ENCODE measurements at places on chromosomes 5 and 9.

DNA sequence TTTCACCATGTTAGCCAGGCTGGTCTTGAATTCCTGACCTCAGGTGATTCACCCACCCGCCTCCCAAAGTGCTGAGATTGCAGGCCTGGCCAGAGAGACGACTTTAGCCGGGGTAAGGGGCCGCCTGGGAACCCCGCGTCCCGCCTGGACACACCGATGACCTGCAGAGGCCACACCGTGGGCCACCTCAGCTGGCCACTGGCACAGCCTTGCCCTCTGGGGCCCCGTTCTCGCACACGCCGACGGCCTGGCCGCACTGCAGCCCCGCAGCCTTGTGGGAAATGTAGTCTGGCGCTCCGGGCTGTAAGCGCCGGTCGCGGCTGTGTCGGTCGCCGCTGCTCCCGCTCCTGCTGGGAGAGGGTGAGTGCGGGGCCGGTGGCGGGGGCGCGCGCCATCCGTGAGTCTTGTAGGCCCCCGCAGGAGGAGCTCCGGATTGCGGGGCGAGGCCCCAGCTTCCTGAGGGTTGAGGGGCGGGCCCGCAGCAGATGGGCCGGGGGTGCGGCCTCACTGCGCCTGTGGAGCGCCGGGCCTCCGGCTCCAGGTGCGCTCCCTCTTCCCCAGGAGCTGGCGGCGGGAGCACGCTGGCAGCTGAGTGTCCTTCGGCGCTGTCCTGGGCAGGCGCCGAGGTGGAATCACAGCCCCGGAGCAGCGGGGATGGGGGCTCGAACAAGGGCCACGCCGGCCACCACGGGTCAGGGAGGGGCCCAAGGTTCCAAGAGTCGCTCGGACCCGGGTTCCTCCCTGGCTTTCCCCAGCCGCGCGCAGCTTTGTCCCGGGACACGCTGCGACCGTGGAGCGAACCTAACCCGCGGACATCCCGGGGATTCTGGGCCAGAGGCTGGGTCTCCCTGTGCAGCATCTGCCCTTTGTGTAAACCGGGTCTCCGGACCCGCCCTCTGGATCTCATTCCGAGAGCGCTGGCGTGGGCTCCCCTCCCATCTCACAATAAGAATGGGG lies at the start of gene ZFP2:
Gene ZFP2 (plus strand): TSS at position 299 of the 957 bp plus-strand sequence. CDS start 35,401 bp downstream, outside the sequence.
- peak; percentile 36 for DNase-seq

GRCh38 chr5:4480528-4481349 lies 659.4 kb upstream of the ADAMTS16 start:
- no peak for DNase-seq

- peak; percentile 77 for DNase-seq
Measured at GRCh38 chr5:147223948-147224791, 10.7 kb upstream of the STK32A start.

- no peak for DNase-seq
Measured at GRCh38 chr9:129811967-129812363, 9.0 kb downstream of the TOR1B start.

DNA sequence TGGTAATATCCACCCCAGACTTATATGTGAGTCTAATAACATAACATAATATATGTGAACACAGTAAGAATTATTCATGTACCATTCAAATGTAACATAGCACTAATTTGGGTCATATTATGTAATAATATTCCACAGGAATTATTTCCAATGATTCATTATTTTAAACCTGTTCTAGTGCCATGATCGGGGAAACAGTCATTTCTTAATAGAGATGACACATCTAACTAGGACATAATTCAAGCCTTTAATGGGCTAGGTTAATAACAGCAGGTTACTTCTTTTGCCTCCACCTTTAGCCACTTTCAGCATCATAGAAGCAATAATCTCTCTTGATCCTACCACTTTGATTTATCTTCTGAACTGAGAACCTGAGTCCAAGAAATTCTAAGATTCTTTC lies 12.3 kb downstream of the SPINK9 start:
- DNase-seq = no peak

DNA sequence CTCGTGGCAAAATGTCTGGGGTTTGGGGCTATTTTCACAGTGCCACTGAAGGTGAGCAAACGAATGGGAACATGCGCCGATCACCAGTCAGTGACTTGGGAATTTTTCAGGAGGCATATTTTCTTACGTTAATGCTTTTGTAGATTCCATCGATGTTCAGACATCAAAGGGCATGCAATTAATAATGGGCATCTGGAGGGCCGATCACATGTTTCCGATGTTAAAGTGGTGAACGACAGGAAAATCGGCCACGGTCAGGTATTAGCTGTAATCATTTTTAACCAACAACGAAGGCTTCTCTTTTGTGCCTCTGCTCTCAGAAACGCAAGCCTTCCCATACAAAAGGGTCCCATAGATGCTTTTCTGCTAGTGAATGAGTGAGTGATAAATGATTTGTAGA lies 155.0 kb upstream of the PITX1 start:
- DNase-seq = no peak

- DNase-seq = peak; percentile 58
Measured at GRCh38 chr5:57693488-57694305, 211.1 kb upstream of the ACTBL2 start.

GRCh38 chr5:131745703-131746102 lies 51.1 kb downstream of the FNIP1 start:
- no peak for DNase-seq

DNA sequence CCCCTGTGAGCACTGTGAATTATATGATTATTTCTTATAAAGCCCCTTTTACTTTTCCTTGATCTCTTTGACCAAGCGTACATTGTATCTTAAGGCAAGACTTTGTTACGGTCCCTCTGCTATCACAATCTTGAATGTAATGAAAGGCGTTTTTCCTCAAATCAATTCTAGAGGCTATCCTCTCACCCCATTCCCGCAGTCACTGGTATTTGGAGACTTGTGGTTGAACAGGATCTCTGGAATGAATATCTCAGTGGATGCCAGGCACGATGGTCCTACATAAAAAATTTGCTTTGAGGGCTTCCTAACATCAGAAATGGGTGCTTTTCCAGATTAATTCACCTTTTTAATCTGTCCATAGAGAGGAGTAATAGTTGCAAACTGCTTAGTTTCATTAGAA lies 151.4 kb upstream of the PAPPA start:
- no peak for DNase-seq

DNA sequence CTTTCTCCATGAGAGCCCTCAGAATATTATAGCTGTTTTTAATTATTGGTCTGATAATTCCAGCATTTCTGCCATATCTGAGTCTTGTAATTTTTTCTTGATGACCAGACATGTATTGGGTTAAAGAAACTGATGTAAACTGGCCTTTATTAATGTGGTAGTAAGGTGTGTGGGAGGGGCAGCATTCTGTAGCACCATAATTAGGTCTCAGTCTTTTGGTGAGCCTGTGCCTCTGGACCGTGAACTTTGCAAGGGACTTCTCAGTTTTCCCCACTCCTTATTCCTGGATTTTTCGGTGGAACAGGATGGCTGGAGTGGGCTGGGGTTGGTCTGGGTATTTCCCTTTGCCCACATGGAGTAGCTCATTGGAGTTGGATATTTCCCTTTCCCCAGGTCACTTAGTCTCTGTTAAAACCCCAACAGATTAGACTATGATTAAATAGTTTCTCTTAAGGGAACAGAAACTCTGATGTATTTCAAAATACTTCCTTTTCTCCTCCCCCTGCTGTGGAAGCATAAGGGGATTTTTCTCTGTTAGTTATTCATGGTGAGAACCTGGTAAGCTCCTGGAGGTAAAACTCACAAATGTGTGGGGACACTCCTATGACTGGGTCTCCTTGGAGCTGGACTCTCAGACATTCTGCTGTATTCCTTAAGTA lies 52.4 kb downstream of the FSD1L start:
- peak; percentile 2 for DNase-seq

GRCh38 chr9:4581861-4582565 lies 80.1 kb upstream of the PLPP6 start:
- DNase-seq = peak; percentile 32

DNA sequence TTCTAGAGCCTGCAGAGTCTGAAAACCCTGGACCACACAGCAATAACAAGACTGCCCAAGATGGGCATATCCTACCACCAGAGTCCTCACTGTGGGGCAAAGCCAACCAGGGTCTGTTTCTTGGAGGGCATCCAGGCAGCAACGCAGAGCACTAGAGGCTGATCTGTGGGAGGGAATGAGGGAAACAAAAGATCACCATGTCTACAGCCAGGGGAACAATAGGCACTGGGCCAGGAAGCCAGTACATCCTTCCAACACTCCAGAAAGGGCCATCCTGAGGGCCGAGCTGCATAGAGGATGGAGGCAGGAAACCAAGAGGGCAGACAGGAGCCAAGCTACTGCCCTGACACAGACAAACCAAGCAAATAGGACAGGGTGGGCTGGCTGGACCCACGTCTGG lies 416.1 kb upstream of the IRX4 start:
- no peak for DNase-seq

- peak; percentile 100 for DNase-seq
Measured at GRCh38 chr9:100428871-100429654, 2.1 kb downstream of the MSANTD3 start.

- DNase-seq = peak; percentile 61
Measured at GRCh38 chr5:134245101-134245604, 19.3 kb upstream of the PPP2CA start.

GRCh38 chr5:124474528-124475215 lies 271.8 kb downstream of the ZNF608 start:
- peak; percentile 8 for DNase-seq

DNA sequence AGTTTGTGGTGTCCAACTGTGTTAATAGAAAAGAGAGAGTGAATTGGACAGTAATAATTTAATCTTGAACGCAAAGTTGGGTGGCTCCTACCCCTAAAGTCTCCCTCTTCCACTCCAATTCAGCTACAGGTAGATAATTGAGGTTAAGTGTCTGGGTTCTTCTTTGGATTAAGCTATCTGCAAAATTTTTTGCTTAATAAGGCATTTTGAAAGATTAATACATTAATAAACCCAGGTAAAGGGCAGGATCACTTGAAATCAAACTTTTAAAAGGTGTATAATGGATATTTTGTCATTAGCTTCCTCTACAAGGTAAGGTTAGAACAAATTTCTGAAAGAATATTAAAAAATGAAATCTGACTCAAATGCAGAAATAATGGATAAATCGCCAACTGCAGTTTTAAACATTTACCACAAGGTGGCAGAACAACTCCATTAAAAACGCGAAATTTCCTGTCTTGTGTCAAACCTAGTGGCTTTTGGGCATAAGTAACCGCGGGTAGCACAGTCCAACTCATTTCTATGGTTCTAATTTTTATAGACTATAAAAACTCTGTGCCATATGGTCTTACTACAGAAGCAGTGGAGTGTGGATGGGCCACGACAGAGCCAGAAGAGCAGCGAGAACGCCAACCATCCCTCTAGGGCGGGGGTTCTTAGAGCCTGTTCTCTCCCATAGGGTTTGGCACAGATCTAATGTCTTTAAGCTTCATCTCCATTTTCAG lies 276.5 kb downstream of the ARHGEF28 start:
- DNase-seq = peak; percentile 85

DNA sequence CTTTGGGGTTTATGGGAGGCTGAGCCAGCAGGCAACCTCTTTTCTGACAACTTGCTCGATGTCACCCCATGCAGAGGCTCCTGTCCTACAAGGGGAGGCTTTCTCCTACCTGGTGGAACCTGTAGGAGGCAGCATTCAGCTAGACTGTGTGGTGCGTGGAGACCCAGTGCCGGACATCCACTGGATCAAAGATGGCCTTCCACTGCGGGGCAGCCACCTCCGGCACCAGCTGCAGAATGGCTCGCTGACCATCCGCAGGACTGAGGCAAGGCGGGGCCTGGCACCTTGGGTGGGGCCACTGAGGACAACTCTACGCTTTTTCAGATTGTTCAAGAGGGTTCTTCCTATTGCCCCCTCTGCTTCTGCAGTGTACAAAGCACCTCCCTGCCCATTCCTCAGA lies 36.1 kb upstream of the ASS1 start:
- no peak for DNase-seq

DNA sequence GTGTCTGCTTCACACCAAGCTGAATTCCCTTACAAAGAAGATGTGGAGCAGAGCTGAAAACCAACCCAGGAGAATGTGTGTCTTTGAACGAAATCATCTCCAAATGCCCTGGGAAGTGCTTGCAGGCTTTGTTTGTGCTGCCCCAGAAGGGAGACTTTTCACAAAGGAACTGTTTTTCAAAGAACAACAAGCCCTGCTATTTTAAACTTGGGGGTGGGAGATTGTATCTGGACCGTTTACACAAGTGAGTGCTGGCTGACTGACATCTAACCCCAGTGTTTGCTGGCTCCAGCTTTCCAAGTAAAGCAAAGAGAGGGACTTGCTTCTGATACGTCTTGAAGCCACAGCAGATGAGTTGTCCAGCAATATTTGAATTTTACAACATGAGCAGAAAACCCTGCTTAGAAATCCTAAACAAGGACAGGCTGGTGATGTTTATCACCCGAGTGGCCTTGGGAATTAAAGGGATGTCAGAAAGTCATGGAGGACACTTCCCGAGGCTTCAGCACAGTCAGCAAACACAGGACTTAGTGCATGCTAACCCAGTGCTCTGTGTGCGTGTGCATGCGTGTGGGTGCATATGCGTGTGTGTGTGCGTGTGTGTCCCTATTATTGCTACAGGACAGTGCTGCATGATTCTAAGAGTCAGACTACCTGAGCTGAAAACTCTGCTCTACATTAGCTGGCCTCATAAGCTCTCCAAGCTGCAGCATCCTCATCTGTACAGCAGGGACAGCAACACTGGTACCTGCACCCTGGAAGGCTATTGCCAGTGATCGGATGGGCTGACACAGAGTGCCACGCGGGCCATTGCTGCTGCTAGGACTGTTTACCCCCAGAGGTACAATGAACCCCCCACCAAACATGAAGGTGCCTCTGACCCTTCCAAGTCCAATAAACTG lies 1.4 kb downstream of the ADAMTS12 start:
- DNase-seq = peak; percentile 41

DNA sequence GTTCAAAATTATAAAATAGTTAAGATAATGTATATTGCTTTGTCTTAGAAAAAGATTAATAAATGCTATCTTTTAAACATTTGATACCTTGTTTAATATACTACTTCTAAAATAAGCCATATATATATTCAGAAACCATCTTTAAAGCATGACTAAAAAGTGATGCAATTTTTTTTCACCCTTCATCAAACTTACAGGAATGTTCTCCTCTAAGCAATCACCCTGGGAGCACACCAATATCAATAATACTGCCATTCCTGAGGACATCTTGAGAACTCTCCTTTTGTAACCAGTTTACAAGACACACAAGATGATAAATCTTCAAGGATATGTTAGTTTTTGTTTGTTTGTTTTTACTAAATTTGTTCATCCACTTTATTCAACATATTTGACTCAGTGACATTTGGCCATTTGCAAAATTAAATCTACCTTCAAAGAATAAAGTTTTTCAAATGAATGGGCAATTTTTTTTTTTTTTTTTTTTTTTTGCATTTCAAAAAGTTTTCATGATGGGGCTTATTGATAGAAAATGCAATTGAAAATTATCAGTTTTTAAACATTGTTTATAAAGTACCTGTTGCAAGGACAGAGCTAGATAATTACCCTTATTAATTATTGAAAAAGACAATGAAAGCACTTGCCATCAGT lies 17.2 kb downstream of the FOXD1 start:
- DNase-seq = no peak
